ENCODE measurements at places on chromosomes 4 and X. TPM values are rescaled to one million over a fixed set of nuclear protein-coding genes. Genes with fewer than 3 reads are reported as not detected.

DNA sequence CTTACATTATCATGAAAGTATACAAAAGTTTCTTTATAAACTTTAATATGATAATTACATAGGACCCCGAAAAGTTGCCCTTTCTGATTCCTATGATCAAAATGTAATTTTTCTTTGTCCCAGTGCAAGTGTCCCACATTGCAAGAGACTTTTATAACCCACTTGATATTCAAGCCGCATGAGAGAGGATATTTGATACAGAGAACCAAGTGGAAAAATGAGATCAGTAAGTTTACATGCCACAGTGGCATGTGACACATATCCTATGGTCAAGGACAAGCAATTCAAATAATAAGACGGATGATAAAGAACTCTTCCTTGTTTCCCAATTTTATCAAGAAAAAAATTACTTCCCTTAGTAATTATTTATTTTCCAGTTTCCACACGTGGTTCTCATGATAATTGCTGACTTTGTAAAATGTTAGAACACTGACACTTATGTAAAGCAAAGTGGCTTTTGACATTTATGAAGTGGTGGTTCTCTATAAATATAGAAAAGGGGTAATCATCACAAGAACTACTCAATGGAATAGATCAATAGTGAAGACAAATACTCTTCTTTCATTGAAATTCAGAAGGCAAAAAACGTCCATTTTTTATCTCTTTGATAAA lies 273.7 kb upstream of the NOCT start:
- DNase-seq, result no peak

CCKAR gene
- total RNA-seq, result not detected

- no peak for DNase-seq
Observed at GRCh38 chrX:568311-568710, 62.3 kb upstream of the SHOX start.

RAB41 gene
- total RNA-seq, result not detected

GRCh38 chrX:35040871-35041270 lies 98.3 kb downstream of the FAM47B start:
- DNase-seq, result no peak

PNMA5 gene
- not detected for total RNA-seq

DNA sequence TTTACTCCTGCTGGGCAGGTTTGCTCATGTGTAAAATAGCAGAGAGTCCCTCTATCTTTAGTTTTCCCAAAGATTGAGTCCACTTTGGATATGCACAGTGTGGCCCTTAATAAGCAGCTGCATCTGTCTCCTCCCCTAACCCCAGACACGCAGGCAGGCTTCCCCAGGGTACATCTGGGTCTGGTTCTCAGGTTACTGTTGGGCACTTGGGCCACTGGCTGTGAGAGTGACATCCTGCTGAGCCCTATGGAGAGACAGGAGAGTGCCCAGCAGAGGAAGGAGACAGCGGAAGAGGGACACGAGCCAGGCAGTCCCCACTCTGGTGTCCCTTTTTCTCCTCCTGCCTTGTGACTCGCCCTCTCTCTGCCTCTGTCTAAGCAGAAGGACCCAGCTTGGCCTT lies 16.0 kb downstream of the XK start:
- no peak for DNase-seq

DNA sequence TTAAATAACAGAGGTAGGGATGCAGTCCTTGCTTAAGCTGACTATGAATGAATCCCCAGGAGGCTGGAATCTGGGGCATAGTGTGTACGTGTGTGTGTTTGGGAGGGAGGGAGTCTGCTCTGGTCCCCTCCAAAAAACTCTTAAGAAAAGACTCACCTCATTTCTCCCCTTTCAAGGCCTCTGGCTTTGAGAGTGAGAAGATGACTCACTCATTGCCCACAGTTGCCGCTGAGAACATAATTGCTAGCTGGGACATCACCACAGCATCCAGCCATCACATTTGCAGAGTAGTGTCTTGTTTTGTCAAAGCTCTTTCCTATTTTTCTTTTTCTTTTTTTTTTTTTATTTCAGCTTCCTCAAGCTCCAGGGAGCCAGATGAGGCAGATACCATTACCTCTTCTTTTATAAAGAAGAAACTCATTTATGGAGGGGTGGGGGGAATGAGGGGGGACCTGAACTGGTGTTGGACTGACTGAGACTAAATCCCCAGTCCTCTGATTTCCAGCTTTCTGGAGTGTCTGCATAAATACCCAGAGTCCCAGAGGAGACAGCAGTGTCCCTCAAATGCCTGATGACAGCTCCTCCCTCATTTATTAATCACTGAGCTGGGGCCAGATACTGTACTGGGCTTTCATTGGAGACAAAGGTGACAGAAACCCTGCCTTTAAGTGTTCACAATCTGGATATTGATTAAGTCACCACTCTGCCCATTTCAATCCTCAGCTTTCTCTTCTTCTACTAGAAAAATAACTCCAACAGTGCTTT lies 61.9 kb upstream of the LAS1L start:
- peak; percentile 33 for DNase-seq

DNA sequence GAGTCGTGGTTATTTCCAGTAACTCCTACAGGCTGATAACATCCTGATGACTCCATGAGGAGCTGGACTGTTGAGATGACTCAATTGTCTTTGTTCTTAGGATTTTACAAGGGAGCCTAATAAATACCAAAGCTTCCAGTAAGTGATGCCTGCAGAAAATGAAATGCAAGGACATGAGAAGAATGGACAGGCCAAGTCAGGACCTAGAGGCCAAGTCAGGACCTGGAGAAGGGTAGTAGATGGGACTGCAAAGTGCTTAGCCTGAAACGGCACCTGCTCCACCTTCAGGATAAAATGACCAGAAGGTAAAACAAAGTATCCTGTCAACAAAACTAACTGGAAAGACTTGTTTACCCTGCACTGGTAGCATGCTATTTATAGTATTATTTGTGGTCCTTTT lies 6.4 kb upstream of the SLC10A6 start:
- no peak for DNase-seq

All from lung microvascular endothelial cell (primary cell).